ENCODE measurements at places on chromosomes 7 and 10.

DNA sequence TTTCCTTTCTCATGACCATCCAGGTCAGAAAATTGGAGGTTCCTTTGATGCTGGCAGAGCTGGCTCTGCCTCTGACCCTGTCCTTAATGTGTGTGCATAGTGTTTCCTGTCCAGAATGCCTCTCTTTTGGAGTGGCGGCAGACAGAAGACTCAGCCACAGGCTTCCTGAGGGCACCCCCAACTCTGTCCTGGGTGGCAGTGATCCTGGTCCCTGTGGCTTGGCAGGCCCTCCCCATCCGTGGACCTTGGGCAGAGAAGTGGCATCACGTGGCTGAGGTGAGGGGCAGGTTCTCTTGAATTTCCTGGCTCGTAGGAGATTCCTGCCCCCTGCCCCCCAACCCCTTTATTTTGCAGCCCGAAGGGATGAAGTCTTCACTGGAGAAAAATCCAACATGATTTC is 133.1 kb downstream of the RGS10 start:
- DNase-seq, result no peak

GRCh38 chr10:71774916-71775702 is 1.8 kb upstream of the VSIR start:
- no peak for DNase-seq

DNA sequence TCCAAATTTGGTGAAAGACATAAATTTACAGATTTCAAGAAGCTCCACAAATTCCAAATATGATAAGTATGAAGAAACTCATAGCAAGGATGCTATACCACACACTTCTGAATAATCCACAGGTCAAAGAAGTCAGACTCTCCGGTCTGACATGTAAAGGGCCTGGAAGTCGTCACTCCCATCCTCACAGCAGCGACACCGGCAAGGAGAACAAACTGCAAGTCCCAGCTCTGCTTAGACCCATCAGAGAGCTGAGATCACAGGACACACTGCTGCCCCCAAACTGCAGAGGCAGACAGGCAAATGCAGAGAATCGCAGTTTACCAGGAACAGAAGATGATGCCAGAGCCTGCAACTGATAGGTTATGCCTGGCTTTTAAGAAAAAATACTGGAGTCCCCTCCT is 62.0 kb downstream of the AMZ1 start:
- DNase-seq, result no peak

- no peak for DNase-seq
Observed at GRCh38 chr10:86648704-86649427, 5.5 kb upstream of the OPN4 start.

DNA sequence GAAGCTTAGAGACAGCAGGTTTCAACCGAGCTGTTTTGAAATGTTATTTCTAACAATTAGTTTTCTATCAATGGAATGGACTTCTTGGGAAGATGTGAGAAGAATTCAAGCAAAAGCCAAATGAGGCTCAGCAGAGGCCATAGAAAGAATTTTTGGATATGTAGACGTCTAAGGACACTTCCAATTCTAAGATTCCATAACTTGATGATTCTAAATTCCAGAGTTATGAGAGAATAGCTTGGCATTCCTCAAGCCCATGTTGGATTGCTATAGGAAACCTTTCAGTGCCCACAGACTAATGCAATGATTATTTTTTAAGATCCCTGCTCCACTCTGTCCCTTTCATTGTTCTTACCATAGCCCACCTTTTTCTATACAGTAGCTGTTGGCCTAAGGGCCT is 77.2 kb upstream of the PALS2 start:
- DNase-seq, result no peak

- DNase-seq, result no peak
Observed at GRCh38 chr10:90787393-90788198, 70.2 kb downstream of the HTR7 start.

- DNase-seq, result no peak
Observed at GRCh38 chr7:574661-575395, 55.2 kb upstream of the PDGFA start.

GRCh38 chr10:129033790-129034272 is 433.2 kb upstream of the MGMT start:
- no peak for DNase-seq

DNA sequence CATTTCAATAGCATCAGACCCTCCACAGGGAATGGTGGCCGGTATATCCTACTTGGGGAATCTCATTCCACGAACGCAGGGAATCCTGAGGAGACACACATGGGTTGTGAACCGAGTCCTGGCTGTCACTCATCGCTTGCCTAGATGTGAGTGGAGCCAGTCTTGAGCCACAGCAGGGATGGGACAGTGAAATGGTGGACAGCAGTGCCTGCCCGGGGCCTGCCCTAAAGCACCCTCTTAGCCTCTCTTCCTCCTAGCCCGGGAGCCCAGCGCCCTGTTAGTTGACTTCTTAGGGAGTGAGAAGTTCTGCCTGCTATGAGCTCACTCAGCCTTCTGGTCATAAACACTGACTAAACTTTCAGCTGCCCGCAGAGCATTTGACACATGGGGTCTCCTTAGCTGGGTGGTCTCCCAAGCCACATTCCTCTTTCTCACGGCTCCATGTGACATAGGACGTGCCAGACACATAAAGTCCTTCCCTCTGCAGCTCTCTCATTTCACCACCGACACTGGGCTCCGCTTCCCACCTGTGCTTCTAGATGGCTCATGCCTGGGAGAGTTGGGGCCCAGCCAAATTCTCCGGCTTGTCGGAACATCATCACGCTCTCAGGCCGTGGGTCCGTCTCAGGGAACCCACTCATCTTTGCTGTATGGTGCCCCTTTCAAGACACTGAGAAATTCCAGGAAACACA is 60.9 kb downstream of the TCERG1L start:
- DNase-seq, result no peak

DNA sequence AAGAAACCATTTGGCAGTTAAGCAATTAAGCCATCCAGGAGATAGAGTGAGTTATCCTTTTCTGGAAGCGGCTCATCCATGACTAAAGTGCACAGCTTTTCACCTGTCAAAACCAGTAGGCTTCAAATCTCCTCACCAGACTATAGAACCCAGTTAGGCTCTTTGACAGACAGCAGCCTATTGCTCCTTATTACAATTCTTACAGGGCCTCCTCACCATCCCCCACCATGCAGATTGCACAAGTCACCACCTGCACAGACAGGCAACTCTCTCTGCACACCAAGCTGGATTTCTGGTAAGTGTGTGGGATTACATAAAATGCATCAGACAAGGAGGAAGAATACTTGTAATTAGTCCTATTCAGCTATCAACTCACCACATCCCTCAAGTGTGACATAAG is 301.6 kb downstream of the SNX13 start:
- DNase-seq, result no peak

GRCh38 chr10:78947226-78947625 is 121.5 kb upstream of the ZMIZ1 start:
- no peak for DNase-seq

DNA sequence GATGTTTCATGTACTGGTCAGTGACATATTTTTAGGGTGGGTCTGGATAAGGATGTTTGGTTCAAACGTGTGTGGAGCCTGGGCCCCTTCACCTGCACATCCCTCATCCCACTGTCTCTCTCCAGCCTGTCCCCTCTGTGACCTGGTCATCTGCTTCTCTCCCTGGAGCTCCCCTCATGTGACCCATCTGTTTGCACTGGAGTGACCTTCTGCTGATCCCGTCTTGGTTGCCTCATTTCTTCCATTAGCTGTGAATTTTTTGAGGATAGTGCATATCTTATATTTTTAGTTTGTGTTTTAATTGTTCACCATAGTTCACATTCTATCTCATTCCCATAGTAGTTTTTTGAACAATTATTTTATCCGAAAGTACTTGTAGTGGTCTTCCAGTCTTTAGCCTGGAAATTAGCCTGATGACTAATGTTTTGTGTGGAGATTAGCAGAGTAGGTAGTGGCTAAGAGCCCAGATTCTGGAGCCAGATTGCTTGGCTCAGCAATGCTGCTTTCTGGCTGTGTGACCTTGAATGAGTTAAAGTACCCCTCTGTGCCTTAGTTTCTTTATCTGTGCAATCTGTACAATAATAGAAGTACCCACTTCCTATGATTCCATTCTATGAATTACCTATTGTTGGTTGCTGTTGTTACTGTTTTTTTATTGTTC is 224.5 kb downstream of the LRMDA start:
- no peak for DNase-seq

DNA sequence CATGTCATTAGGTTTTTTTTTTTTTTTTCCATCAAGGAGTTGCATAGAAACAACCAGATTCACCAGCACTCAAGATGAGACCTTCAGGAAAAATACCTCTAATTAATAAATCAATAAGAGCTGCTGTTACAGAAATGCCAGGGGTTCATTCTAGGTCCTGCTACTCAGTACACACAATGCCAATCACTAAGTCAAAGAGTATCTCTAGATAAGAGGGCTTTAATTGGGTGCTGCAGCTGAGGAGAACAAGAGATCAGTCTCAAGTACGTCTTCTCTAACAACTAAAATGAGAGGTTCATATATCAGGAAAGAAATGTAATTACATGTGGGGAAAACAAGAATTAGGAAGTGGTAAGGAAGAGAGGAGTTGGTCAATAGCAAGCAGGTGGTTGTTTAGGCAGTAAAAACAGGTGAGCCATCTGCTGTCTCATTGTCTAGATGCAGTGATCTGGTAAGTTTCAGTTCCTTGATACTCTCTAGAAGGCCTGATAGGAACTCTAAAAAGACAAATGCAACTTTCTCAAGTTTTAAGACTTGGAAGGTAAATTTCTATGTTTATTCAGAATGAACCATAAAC is 272.9 kb upstream of the ZWINT start:
- DNase-seq, result no peak

DNA sequence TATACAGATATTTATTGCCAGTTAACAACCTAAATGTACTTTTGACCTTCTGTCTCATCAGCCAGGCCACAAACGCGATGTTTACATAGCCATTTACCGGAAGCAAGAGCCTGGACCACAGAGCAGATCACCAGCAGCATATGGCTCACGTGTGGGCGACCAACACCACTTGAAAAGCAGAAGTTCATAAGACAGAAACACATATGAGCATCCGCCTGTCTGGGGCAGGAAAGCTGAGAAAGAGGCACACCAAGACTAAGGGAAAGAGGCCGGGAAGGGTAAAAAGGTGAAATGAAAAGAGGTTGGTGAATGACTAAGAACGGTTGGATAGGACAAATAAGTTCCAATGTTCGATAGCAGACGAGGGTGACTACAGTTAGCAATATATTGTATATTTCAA is 1.3 kb downstream of the ABCB1 start:
- DNase-seq, result no peak

GRCh38 chr10:111106081-111106480 is 29.3 kb downstream of the ADRA2A start:
- DNase-seq, result no peak

DNA sequence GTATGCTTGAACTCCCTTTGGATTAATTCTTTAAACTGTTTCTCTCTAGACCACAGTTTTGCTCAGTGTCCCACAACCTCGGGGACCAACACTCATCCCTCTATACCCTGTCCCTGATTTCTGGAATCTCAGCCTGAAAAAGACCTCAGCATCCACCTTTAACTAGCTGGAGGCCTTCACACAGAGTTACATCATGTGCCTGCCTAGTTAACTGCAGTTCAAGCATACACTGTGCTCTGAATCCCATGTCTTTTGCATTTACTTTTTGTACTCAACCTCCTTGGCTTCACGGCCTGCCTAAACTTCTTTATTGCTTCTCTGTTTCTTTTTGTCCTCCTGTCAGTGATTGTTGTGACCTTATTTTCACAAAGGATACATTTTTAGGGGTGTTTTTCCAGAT is 66.7 kb downstream of the PRKG1 start:
- DNase-seq, result no peak

- DNase-seq, result no peak
Observed at GRCh38 chr10:21164687-21165086, 267.6 kb upstream of the NEBL start.

DNA sequence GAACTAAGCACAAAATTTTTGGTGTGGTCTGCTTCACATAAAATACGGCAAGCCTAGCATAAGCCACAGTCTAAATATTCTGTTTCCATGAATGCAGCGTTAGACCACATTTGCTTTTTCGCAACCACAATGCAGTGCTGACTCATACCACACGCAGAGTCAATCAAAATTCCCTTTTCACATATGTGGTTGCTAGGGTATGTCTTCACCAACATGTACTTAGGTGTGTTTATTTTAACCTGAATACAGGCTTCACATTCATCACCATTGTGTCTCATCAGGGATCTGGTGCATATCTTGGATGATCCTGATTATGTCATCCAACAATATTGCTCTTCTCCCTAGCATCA is 90.8 kb downstream of the CHN2 start:
- no peak for DNase-seq

- DNase-seq, result no peak
Observed at GRCh38 chr10:70567603-70568002, 34.9 kb downstream of the PRF1 start.

DNA sequence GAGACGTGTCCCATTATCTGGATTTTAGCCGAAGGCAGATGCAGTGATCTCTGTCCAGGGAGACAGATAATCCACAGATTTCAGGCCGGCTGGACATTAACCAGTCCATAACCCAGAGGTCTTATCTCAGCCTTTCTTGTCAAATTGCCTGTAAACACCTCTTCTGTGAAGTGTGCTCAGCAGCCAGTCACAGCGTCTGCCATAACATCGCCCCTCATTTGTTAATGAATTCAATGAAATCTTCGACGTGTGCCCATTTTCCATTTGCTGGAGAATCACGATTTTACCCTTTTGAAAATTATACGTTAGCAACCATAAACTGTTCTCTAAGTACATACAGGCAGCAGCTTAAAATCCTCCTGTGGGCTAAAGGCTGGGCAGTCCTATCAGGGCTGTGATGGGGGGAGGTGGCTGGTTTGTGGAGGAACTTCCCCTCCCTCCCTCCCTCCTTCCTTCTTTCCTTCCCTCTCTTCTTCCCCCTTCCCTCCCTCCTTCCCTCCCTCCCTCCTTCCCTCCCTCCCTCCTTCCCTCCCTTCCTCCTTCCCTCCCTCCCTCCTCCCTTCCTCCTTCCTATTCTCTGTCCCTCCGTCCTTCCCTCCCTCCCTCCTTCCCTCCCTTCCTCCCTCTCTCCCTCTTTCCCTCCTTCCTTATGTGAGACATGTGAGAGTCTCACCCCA is 26.6 kb upstream of the FAM20C start:
- no peak for DNase-seq

DNA sequence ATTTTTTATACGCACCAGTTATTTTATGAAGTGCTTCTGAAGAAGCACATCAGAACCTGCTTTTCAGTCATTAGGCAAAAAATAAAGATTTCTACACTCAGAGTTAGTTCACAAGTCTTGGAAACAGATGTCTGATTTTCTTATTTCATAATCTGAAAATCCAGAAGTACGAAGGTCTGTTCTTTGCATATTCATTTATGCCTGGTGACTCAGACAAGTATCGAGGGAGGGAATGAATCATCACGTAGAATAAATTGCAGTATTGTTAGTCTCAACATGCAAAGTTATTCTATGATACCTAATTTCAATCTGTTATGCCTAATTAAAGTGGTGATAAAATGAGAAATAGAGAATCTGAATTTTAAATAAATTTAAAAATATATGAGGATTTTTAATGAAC is 113.6 kb upstream of the SEM1 start:
- DNase-seq, result no peak

- DNase-seq, result no peak
Observed at GRCh38 chr7:77989981-77990566, 191.5 kb downstream of the PHTF2 start.
